Renal cortex interstitium (tissue), 15 donors: ENCODE measurements at places on chromosomes 4 and X.

- DNase-seq, result no peak
These were observed 1.6 kb upstream of the ZC4H2 start for GRCh38 chrX:64977830-64978229.

GRCh38 chr4:145280541-145280940, 100.2 kb upstream of the OTUD4 start:
- no peak for DNase-seq

DNA sequence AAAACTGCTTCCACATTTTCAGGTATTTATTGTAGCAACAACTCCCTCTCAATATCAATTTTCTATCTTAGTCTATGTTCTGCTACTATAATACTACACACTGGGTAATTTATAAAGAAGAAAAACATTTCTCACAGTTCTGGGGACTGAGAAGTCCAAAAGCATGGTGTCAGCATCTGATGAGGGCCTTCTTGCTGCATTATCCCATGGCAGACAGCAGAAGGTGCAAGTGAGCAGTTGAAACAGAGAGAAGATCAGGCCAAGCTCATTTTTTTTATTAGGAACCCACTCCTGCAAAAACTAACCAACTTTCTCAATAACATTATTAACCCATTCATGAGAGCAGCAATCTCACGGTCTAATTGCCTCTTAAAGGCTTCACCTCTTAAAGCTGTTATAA, 376.0 kb downstream of the RAB28 start:
- DNase-seq, result no peak

- DNase-seq, result no peak
These were observed 1.2 kb downstream of the GPC3 start for GRCh38 chrX:133983974-133984845.

DNA sequence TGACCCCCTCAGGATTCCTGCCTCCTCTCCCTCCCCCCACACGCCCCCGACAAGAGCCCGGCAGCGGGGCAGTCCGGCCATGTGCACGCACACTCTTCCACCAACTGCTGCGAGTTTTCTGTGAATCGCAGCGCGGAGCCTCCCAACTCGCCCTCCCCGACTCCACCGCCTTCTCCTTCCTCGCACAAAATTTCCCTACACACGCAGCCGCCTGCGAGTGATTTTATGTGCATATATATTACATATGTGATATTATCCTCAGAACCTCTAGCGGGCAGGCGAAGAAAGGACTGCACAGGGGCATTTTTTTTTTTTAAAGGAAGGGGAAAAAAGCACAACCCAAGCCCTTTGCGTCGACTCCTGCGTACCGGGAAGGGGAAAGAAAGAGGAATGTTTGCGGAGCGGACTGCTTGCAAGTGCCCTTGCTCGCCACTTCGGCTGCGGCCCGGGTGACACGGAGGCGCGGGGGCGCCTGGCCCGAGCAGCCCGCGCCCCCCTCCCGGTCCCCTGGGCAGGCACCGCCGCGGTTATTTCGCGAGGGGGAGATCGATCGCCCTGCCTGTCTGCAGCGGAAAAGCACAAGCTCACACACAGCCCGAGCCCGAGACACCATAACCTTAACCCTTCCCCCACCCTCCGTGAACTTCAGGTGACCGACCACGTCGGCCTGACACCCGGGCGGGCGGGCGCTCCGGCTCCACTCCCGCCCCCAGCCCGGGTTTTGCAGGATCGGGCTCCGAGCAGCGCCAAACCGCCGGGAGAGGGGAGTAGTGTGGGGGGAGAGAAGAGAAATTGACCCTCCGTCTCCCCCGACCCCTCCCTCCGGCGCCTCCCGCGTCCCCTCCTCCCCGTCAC, 2.3 kb downstream of the ZNF827 start:
- no peak for DNase-seq

DNA sequence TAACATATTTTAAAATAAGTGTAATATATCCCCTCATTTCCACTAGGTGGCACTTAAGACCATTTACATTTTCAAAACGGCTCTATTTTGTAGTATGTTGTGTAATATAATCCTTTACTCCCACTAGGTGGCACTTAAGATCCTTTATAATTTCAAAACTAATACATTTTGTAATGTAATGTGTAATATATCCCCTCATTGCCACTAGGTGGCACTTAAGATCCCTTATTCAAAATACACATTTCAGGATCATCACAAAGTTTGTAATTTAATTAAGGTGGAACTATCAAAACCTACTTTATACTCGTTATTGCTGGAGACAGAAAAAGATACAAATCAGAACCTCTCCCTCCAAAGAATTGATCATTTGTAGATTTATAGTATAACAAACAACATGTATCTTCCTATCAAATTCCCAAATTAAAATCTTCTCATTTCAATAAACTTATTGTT, 132.5 kb downstream of the ARHGAP6 start:
- DNase-seq, result peak; percentile 67

- no peak for DNase-seq
These were observed 37.2 kb downstream of the CLCN3 start for GRCh38 chr4:169657470-169658107.

DNA sequence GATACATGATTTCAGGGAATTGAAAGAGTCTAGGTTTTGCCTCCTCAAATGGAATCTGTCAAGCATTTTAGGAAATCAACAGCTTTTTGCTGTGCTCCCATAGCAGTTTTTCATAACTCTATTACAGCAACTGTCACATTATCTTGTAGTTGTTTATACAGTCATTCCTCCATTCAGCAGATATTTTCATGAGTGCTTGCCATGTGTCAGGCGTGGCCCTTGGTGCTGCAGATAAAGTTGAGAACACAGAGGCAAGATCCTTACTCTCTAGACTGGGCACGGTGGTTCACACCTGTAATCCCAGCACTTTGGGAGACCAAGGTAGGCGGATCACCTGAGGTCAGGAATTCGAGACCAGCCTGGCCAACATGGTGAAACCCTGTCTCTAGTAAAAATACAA, 67.3 kb downstream of the MCUB start:
- DNase-seq, result no peak

DNA sequence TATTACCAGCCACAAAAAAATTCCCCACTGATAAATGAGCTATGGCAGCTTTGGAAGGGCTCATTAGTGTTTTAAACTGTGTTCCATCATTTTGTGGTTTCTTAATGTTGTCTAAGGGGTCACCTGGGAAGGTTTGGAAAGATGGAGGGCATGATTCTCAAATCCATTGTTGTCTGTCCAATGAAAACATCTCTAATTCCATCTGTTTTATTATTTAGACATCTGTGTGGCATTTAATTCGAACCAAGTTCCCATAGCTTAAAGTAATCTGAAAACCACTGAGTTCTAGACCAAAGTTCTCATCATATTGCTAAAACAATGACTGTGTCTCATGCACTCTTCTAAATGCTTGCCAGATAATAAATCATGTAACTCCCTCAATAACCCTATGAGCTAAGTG, 103.8 kb upstream of the PPP3CA start:
- no peak for DNase-seq

DNA sequence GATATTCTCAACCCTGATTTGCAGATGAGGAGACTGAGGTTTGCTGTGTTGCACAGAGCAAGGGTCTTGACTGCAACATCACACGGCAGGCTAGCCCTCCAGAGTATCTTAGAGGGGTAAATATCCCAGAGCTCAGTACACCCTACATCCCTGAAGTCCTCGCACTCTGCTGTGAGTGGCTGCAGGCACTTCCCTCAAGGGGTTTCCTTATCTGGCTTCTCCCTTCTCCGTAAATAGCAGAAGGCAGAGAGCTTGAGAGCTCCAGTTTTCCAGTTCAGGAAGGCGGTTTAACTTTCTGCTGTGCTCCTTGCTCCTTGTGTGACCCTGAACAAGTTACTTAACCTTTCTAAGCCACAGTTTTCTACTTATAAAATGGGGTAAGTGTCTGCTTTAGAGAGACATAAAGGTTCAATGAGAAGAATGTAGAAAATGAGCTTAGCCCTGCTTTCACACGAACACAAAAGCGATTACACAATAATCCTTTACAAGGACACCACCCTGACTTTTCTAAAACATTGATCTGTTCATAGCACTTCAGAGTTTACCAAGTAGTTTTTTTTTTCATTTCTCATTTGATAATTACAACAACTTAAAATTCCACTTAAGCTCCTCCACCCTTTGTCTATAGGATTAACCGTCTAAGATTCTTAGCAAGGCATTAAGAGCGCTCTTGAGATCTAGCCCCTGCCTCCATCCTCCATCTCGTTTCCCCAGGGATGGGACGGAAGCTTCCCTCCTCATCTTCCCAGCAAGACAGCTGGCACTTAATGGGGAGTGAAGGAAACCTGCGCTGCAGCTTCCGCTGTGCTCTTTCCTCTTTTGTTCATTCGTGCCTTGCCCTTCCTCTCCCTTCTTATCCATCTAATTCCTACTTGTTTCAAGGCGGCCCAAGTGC, 68.4 kb downstream of the TAPT1 start:
- no peak for DNase-seq
